ENCODE measurements at places on chromosomes 13 and 19. TPM values are rescaled to one million over a fixed set of nuclear protein-coding genes. Genes with fewer than 3 reads are reported as not detected.

CCL25 gene
- total RNA-seq, result not detected

RAB3A gene
- total RNA-seq, result not detected

RETN gene
- not detected for total RNA-seq

HIPK4 gene
- not detected for total RNA-seq

KCNRG gene
- 4.5 TPM for total RNA-seq

SCEL gene
- total RNA-seq, result 51.6 TPM

KRTDAP gene
- total RNA-seq, result 3.1 TPM

ZNF470 gene
- total RNA-seq, result 4.1 TPM

RAB20 gene
- 9.6 TPM for total RNA-seq

SYNE4 gene
- total RNA-seq, result 9.4 TPM

ZNF135 gene
- 1.5 TPM for total RNA-seq

ZNF221 gene
- 1.7 TPM for total RNA-seq

NLRP4 gene
- total RNA-seq, result not detected

C19orf38 gene
- total RNA-seq, result 1.7 TPM

HSPB6 gene
- total RNA-seq, result 0.43 TPM

PIH1D1 gene
- total RNA-seq, result 148 TPM

ELAVL3 gene
- not detected for total RNA-seq

ACTMAP gene
- 0.43 TPM for total RNA-seq

MCEMP1 gene
- not detected for total RNA-seq

PSG3 gene
- total RNA-seq, result not detected

TOMM40 gene
- total RNA-seq, result 100 TPM

PIK3R2 gene
- 13.3 TPM for total RNA-seq

APOE gene
- 43.1 TPM for total RNA-seq

ACP7 gene
- 0.43 TPM for total RNA-seq

ZNF565 gene
- total RNA-seq, result 4.6 TPM

NKG7 gene
- not detected for total RNA-seq

MTUS2 gene
- under 0.01 TPM for total RNA-seq

ASF1B gene
- total RNA-seq, result not detected

KLK11 gene
- total RNA-seq, result 1.1 TPM

IRGC gene
- not detected for total RNA-seq

ZNF28 gene
- 27.0 TPM for total RNA-seq

RASGRP4 gene
- total RNA-seq, result not detected

ZNF837 gene
- 1.9 TPM for total RNA-seq

CYP4F11 gene
- 4.0 TPM for total RNA-seq

ICAM3 gene
- total RNA-seq, result 3.4 TPM

CALR3 gene
- total RNA-seq, result not detected

CD22 gene
- total RNA-seq, result not detected

GNG7 gene
- under 0.01 TPM for total RNA-seq

IFNL1 gene
- total RNA-seq, result not detected

PLPP2 gene
- total RNA-seq, result 120 TPM

SCN1B gene
- 0.48 TPM for total RNA-seq

CBY2 gene
- total RNA-seq, result not detected

PDX1 gene
- not detected for total RNA-seq

FFAR2 gene
- total RNA-seq, result 0.24 TPM

LILRA2 gene
- total RNA-seq, result not detected

EML2 gene
- 113 TPM for total RNA-seq

SERP2 gene
- 0.96 TPM for total RNA-seq
